Naive thymus-derived CD8-positive, alpha-beta T cell (primary cell): ENCODE measurements at places on chromosomes 7 and 10. TPM values are rescaled to one million over a fixed set of nuclear protein-coding genes. Genes with fewer than 3 reads are reported as not detected.

Gene FGFBP3
- total RNA-seq: 10.2 TPM

Gene TUBGCP2
- 72.9 TPM for total RNA-seq

Gene CCM2
- total RNA-seq: 167 TPM

Gene HOXA2
- not detected for total RNA-seq

- DNase-seq: no peak
- no peaks in the 10 kb centered on the region for H3K4me1 ChIP-seq
- peaks cover 41% of the 10 kb centered on the region for H3K36me3 ChIP-seq
Observed at GRCh38 chr7:107394276-107394675, 75.6 kb upstream of the GPR22 start.

DNA sequence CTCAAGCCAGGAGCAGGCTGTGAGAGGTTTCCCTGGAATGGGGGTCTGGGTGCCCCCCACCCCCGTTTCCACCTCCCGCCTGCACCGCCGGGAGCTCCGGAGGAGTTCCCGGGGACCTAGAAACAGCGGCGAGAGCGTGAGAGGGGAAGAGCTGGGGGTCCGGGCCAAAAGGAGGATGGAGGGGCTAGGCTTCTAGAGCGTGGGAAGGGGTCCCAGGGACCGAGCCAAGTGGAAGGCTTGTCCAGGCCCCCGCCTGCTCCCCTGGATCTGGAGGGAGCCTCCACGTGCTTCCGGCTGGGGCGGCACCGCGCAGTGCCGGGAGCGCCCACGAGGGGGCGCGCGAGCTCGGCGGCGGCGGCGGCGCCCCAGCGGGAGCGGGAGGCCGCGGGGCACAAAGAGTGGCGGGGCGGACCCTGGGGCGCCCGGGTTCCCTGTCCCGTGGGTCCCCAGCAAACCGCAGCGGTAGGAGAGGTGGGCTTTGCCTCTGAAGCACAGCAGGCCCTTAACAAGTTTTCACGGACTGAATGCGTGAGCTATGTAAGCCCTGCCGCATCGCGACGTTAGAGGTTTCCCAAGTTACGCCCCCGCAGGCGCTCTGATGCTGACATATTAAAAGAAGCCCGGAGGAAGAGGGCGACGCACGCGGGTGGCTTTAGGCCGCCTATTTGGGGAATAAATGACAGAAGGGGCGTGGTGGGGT is 104.4 kb upstream of the LRRC4 start:
- H3K4me1 ChIP-seq: peaks cover 16% of the 10 kb centered on the region
- H3K27me3 ChIP-seq: peaks cover 17% of the 10 kb centered on the region
- peak overlapping the region; percentile 66 for H3K27ac ChIP-seq

DNA sequence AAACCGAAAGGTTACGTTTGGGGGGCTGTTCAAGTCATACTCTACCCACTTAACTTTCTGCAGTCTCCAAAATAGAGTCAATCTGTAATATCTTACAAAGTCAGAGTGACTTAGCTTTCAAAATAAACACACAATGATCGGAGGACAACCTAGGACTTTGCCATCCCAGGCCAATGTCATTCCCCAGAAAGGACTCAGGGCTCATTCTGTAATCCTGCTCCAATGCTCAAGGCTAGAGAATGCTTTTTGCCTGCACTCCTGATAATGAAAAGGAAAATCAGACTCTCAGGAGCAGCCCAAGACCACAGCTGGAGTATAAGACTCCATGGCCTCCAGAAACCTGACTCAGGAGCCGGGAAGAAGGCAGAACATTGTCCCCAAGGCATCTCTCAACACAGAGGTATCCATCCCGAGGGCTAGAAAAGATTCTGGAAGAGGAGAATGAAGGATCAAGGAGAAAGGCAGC is 28.5 kb upstream of the ASCC1 start:
- H3K4me1 ChIP-seq: peaks cover 92% of the 10 kb centered on the region
- peak overlapping the region; percentile 94 for H3K27ac ChIP-seq
- peak overlapping the region; percentile 71 for H3K4me3 ChIP-seq
- H3K27me3 ChIP-seq: no peaks in the 10 kb centered on the region
- DNase-seq: no peak

DNA sequence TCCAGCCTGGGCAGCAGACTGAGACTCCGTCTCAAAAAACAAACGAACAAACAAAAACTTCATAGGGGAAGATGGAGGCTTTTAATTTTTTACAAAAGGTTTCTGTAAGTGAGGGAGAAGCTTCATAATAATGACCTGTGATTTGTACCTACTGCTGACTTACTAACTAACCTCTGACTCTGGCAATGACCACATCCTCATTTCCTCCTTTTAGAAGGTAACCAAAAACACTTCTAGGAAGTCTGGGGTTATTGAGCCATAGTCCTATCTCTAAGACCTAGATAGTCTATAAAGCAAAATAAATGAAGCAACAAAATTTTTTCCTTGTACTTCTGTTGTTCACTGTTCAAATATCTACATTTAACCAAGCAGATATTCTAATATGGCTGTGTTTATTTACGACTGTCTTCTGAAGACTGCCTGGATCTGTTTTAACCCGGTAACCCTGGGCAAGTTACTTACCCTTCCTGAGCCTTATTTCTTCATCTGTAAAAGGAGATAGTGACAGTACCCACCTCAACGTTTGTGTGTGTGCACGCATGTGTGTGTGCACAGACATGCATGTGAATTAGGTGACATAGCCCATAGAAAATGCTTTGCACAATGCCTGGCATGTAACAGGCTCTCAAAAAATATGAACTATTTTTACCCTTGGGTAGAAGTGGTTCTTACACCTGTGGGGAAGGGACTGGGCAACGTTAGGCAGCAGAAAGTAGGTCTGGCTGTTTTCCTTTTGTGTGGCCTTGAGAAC is 30.8 kb upstream of the SMNDC1 start:
- H3K27ac ChIP-seq: no peak overlapping the region
- H3K36me3 ChIP-seq: no peaks in the 10 kb centered on the region
- H3K27me3 ChIP-seq: peaks cover 1% of the 10 kb centered on the region
- DNase-seq: no peak

DNA sequence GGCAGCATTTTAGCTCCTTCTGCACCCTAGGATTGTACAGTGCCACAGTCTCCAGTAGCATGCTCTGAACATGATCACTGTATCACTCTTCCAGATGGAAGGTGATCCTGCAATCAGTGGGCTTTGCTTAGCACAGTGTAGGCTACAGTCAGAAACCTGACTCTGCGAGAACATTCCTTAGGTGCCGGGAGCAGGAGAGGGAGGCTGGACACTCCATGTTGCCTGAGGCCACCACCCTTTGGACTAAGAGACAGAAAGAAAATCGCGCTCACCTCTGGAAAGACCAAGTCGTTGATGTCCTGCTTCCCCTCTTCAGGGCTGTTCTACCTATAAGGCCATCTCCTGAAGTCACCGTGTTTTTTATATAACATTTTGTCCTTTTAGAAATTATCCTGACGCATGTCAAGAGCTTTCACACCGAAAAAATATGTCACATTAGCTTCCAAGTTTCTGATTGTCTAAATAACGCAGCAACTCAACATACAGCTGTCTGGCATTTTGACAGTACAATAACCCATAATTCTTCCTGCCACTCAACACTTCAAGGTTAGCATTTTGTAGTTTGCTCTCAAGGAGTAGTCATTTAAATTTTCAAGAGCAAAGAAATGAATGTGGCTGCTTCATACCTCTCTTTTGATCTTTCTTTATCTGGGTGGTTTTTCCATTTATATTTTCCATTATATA is 563.1 kb downstream of the LRMDA start:
- no peaks in the 10 kb centered on the region for H3K36me3 ChIP-seq
- no peak overlapping the region for H3K4me3 ChIP-seq
- DNase-seq: no peak
- no peak overlapping the region for H3K27ac ChIP-seq
- no peaks in the 10 kb centered on the region for H3K27me3 ChIP-seq

DNA sequence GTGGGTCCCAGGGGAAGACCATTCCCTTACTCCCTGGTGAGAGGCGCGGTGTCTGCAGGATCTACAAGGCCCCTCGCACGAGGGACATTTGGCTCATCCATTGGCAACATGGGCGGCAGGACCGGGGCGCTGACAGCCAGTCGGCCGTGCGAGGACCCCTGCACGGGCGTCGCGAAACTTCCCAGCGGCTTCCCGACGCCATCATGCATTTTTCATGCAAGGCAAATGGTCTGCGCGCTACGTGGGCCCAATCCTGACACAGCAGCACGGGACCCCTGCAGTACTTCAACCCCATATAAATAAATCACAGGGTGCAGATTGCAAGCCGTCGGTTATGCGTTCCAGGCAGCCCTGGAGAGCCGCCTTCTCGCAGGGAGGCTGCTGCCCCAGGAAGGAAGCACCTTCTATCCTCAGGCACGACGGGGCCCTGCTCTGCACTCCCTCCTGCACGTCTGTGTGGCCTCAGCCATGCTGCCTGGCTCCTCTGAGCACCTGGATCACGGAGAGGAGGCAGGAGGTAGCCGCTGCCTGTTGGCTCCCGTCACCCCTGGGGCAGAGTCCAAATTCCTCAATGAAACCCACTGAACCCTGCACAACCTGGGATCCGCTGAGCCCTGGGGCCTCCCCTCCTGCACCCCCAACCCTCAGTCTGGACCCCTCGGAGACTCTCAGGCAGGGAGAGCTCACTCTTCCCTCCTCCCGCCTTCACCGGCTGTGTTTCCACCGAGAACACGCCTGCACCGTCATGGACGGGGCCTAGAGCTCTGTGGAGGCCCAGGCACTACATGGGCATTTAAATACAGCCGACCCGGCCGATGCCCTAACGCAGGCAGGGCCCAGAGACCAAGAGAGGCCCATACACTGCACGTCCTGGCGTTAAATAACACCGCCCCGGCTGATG is 90.5 kb downstream of the PDGFA start:
- no peaks in the 10 kb centered on the region for H3K4me1 ChIP-seq
- no peaks in the 10 kb centered on the region for H3K36me3 ChIP-seq
- H3K27me3 ChIP-seq: no peaks in the 10 kb centered on the region
- H3K4me3 ChIP-seq: no peak overlapping the region
- DNase-seq: peak; percentile 5

- H3K4me3 ChIP-seq: no peak overlapping the region
- peaks cover 25% of the 10 kb centered on the region for H3K4me1 ChIP-seq
- H3K27ac ChIP-seq: no peak overlapping the region
- DNase-seq: no peak
- peaks cover 8% of the 10 kb centered on the region for H3K36me3 ChIP-seq
Observed at GRCh38 chr10:1244493-1244892, 188.3 kb downstream of the WDR37 start.

DNA sequence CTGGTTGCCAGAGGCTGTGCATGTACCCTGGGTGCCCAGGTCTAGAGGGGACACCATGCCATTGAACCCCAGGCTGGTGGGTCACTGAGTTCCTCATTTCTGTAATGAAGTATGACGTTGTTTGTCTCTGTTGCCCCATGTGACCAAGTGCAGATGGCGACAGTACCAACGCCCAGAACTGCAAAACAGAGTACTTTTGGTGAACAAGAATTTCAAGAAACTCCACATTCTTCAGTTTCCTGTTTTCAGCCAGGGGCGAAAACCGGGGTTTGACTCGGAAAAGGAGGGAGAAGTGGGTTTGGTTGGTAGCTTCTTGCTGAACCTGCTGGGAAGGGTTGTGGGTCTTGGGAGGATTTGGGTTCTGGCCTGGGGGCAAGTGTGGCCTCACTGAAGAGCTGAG is 18.2 kb downstream of the CYP17A1 start:
- H3K27me3 ChIP-seq: no peaks in the 10 kb centered on the region
- no peak overlapping the region for H3K27ac ChIP-seq
- no peaks in the 10 kb centered on the region for H3K4me1 ChIP-seq
- DNase-seq: no peak

DNA sequence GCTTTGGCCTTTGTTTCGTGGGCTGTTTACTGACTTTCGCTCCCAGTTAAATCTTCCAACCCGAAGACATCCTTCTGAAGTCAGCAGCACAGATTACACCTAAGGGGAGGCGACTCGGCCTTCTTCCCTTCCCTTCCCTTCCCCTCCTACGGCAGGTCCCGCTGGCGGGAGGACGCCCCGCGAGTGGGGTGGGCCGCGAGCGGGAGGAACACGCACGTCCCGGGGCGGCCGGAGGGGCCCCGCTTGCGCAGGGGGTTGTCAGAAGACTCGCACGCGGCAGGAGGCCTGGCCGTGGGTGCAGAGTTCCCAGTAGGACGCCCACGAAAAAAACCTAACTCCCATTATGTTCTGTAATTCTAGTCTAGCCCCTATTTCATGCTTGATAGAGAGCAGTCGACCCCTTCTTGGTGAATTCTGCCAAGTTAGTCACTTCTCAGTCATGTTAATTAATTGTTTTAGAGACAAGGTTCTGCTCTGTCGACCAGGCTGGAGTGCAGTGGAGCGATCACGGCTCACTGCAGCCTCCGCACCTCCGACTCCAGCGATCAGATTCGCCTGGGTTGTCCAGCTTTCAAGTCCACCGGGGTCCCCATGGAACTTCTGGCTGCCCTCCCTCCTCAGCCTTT is 19.2 kb upstream of the ZNF32 start:
- no peak overlapping the region for H3K27ac ChIP-seq
- H3K36me3 ChIP-seq: no peaks in the 10 kb centered on the region
- DNase-seq: no peak
- no peak overlapping the region for H3K4me3 ChIP-seq

DNA sequence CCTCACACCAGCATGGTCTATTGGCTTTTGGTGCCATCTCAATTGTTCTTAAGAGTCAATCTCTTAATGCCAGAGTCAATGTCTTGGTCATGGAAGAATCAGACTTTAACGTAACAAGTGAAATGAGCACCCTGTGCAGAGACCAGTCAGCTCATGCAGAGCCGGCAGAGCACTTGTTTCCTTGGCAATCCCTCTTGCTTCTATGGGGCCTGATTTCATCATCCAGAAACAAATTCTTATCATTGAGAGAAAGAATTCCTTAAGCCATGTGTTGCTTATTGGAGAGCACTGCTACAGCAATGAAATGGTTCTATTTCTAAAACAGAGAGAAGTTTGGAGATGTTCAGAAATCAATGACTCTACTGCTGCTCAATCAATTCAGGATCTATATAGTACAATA is 212.8 kb downstream of the IPMK start:
- no peaks in the 10 kb centered on the region for H3K4me1 ChIP-seq
- peaks cover 6% of the 10 kb centered on the region for H3K27me3 ChIP-seq
- no peak for DNase-seq
- no peak overlapping the region for H3K27ac ChIP-seq

- H3K4me3 ChIP-seq: no peak overlapping the region
- peaks cover 6% of the 10 kb centered on the region for H3K27me3 ChIP-seq
- no peaks in the 10 kb centered on the region for H3K4me1 ChIP-seq
- DNase-seq: no peak
Observed at GRCh38 chr10:33314811-33315561, 19.5 kb downstream of the NRP1 start.

- H3K4me1 ChIP-seq: no peaks in the 10 kb centered on the region
- DNase-seq: no peak
- no peaks in the 10 kb centered on the region for H3K36me3 ChIP-seq
- no peaks in the 10 kb centered on the region for H3K27me3 ChIP-seq
- H3K27ac ChIP-seq: no peak overlapping the region
Observed at GRCh38 chr10:89591796-89592271, 53.2 kb downstream of the PANK1 start.

DNA sequence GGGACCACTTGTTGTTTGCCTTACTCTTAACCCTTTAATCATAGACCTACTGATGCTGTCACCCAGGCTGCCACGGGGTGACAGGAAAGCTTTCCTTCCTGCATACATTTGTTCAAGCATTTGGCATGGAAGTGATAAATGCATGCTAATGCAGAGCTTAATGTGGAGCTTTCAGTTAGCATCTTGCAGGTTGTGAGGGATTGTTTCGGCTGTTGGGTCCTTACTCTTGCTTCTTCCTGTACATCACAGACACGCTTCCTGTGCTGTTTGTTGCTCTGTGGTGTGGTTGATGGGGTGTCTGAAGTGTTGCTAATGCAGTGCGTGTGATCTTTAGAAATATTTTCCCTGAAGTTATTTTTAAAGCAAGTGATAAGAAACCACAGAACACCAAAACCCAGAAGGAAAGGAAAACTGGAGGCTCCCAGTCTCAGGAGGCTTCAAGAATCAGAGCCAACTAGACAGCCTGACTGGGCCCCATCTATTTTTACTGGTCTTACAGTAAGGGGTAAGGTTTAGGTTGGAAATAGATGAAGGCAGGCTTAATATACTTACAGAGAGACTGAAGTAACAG is 143.1 kb downstream of the CHN2 start:
- H3K4me3 ChIP-seq: peak overlapping the region; percentile 83
- H3K27ac ChIP-seq: peak overlapping the region; percentile 91
- peaks cover 10% of the 10 kb centered on the region for H3K4me1 ChIP-seq
- no peaks in the 10 kb centered on the region for H3K27me3 ChIP-seq
